ENCODE measurements at places on chromosomes 2 and 18.

DNA sequence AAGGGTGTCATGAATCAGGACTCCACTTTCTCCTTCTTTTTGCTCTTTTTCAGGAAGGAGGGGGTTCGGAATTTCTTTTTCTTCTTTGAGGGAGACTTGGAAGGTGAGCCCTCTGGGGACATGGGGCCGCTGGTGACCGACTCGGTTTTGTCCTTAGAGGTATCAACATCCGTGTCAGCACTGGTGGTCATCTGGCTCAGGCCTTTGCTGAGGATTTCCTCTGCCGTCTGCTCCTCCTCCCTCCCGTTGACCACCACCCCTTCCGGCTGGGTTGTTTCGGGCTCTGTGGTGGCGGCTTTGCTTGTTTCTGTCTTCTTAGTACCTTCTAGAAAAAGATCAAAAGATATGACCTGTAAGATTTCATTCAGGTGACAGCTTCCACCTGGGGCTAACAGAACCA, 104.6 kb downstream of the ADD2 start:
- DNase-seq: no peak

DNA sequence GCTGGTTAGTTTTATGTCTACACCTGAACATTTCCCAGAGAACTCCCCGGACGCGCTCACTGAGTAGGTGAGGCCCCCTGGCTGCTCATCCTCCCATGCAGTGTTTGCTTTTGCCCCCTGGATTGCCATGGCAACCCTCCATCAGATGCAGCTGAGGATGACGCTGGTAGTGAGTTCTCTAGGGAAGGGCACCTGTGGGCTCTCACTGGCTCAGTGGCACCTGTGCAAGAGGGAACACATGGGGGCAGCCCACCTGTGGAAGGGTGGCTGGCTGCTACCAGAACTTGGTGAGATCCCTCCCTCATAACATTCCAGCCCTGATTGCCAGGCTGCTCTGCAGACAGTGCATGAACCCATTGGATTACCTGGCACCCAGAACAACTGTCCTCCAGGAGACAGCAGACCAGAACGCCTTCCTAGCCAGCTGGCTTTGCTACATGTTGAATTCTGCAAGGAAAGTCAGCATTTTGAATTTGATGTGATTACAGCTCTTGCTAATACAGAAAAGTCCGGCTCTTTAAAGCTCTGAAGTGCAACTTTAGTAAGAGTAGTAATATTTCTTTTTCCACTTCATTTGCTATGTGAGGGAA, 21.7 kb downstream of the COA5 start:
- DNase-seq: no peak

DNA sequence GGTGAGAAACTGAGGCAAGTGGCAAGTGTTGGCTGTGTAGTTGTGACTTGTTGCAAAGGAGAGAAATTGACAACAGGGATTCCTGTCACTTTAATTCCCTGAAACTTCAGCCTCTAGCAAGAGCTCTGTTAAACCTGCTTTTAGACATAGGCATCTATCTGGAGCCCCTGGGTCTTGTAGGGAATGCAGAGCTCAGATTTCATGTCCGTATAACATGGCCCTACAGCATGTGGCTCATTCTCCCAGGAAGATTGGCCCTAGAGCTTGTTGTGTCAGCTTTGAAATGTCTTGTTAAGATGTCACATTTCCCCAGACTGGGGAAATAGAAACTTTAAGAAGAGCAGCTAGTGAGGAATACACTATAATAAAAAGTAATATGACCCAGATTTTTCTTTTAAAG, 115.8 kb downstream of the POLE4 start:
- DNase-seq: no peak

- no peak for DNase-seq
Measured at GRCh38 chr18:79426376-79427300, 30.9 kb downstream of the NFATC1 start.

Data from AG04449 (cell line).